ENCODE measurements at places on chromosomes 11 and 22.

DNA sequence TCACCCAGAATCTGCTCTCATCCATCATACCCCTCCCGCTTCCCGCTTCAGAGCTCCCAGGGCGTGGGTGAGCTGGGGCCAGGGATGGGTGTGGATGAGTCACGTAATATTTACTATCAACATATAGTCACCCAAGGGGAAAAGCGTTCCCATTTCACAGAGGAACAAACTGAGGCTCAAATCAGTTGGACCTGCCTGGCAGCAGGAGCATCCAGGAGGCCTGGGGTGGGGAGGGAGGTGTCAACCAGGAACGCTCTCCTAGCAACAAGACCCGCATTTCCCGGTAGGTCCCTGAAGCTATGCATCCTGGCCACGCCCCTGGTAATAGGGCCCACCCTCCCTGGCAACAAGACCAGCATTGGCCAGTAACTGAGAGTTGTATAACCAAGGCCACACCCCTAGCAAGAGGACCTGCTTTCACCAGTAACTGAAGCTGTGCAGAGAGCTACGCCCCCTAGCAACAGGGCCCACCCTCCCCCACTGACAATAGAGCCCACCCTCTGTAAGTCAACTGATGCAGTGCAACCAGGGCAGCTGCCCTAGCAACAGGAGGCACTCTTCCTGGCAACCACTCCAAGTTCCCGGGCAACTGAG lies 32.7 kb upstream of the TXNRD2 start:
- peak; percentile 97 for DNase-seq

GRCh38 chr22:32622004-32622743 lies 147.6 kb downstream of the FBXO7 start:
- peak; percentile 75 for DNase-seq

DNA sequence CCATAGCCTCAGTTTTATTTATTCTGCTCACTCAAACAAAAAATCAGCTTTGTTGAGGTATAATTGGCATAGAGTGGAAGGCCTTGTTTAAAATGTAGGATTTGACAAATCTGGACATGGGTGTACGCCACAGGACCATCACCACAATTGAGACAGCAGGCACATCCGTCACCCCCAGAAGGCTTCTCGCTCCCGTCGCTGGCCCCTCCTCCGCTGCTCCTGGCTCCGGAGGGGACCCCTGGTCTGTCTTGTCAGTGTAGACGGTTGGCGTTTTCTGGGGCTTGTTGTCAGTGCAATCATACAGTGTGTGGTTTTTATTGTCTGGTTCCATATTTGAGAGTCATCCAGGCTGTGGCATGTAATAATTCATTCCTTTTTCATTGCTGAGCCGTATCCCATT lies 97.6 kb downstream of the KCNQ1 start:
- no peak for DNase-seq

GRCh38 chr11:118924591-118925585 lies 838 bp downstream of the BCL9L start:
- DNase-seq: no peak

Data from iPS-NIHi11 (cell line).